ENCODE measurements at places on chromosomes 4 and X.

DNA sequence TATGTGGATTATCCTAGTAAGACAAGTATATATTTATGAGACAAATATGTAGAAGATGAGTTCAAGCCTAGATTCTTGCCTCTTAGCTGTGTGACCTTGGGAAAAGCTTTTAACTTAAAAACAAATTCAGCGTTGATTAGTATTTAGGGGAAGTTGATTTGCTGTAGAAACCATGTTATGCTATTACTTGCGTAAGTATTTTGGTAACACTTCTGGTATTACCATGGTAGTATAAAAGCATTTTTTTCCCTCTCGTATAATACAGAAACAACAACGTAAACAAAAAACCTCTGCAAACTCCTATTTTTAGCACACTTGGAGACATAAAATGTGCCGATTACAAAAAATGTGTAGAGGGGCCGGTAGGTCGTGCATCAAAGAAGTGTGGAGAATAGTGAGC is 33.2 kb downstream of the STAG2 start:
- no peak for DNase-seq

DNA sequence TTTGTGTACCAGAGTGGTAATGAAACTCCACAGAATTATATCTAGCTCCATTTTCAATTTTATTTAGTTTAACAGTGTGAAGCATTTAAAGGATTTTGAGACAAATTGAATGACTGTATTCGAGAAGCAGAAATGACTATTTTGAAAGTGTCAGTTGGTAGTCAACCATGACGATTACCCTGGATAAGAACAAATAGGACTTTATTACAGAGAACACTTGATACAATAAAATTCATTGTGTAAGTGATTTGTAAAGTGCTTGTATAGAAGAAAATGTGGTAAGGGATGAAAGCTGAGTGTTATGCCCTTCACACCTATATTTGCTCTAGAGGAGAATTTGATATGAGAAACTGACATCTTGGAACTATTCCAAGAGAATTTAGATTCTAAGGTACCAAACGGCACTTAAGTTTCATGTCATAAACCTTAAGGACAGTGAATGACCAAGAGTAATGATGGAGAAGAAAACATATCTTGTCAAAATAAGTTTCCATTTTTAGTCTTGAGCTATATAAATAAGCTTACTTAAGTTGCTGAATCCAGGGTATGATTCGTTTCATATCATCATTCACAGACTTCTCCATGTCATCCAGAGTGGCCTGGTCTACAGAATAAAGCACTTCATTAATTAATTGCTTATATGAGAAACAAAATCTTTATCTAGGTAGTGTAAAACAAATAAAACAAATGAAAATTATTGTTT is 34.6 kb downstream of the MED14 start:
- no peak for DNase-seq

GRCh38 chr4:113537203-113537602 is 224.3 kb downstream of the CAMK2D start:
- DNase-seq, result no peak

DNA sequence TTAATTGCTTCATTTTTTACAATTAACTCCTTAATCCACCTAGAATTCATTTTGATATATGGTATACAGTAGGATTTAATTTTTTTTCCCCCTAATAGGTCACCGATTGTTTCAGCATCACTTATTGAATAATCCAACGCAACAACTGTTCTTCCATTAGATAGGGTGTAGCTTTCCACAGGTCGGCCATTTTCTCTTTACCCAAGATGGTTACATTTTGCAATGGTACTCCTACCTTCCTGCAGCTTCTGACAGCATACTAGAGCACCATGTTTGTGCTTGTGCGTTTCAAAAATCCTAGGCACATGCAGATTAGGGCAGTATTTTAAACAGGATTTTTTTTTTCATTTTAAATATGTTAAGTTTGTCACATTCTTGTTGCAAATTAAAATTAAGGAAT is 2.3 kb downstream of the LINC00632 start:
- no peak for DNase-seq

- DNase-seq, result no peak
Observed at GRCh38 chrX:41313419-41313818, 20.5 kb upstream of the DDX3X start.

DNA sequence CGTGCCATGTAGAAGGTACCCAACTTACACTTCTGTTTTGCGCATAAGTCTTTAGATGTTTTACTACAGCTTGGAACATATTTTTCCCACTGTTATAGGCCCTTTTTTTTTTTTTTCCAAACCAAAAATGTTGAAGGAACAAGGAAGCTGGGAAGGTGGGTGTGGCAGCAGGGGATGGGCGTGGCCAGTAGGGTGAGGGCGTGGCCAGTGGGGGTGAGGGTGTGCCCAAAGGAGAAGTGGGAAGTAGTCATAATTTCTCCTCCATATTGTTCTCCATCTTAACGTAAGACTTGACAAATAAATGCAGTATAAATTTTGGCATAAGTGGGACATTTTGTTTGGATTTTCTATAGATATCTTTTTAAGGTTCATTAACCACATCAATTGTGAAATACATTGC is 30.4 kb downstream of the CLDN22 start:
- DNase-seq, result no peak

GRCh38 chr4:69485130-69485529 is 10.6 kb downstream of the UGT2B4 start:
- no peak for DNase-seq

DNA sequence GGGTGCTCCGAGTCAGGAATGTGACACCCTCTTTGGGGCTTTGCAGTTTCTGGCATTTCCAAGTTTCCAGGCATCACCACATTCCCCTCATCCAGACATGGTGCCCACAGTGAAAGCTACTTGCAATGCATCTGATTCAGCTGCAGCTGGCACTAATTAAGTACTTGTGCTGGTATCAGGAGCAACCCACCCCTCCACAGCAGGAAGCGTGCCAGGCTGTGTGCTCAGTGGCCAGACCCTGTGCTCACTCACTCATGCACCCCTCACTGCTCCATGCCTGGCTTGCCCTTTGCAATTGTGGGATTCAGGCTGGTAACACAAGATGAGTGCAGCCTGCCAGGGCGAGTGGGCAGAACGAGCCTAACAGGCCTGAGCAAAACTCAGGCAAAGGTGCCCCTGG is 271.2 kb downstream of the EPHA5 start:
- DNase-seq, result no peak

DNA sequence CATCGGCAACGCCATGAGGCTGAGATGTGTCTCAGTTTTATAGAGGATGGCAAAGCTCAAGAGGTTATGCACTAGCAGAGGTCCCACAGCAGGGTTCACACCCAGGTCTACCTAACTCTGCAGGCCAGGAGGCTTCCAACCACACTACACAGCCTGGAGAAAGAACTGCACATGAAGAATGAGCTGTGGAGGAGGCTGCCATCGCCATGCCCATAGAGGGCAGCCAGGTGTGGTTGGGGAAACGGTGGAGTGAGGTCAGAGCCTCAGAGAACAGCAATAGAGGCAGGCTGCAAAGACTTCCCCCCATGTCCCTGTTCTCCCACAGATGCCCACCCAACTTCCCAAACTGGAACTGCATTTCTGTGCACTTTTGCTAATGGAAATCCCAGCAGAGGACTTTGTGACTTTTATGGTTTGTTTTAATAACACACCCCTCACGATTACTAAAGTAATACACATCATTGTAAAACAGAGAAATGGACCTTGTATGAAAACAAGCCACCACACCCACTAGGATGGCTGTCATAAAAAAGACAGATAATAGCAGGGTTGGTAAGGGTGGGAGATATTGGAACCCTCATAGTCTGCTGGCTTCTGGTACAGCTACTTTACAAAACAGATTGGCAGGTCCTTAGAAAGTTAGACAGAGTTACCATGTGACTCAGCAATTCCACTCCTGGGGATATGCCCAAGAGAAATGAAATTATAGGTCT is 58.9 kb upstream of the PROM1 start:
- DNase-seq, result no peak

GRCh38 chr4:155062948-155063347 is 145.5 kb upstream of the NPY2R start:
- DNase-seq, result no peak

GRCh38 chr4:169128902-169129301 is 118.8 kb upstream of the CBR4 start:
- DNase-seq, result no peak

DNA sequence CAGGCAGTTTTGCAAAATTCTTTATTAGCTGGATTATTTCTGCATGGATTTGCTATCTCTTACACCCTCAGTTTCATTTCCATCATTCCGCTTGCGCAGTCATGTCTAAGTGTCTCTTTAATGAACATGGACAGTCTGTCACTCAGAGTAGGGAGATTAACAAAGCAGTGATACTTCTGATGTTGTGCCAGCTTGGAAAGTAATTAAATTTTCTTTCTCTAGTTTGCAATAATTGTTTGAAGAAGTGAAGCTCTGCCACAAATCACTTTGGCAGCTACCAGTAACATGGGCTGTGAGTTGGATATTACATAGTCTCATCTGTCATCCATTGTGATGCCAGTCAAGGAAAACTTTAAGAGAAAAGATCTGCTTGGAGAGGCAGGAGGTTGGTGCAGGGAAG is 324.8 kb upstream of the NWD2 start:
- no peak for DNase-seq

DNA sequence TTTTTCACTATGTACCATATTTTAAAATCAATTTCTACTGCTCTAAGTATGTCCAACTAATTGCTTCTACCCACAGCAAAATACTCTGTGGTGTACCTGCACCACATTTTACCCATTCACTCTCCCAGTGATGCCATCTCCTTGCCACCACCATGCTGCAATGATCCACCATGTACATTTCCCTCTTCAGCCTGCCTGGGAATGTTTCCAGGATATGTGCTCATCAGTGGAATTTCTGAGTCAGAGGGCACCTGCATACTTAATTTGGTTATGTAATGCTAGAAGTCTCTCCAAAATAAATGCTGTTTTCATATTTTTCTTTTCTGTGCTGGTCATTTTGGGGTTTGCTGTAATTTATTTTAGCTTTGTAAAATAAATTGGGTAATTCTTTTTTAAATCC is 33.2 kb upstream of the OCIAD2 start:
- no peak for DNase-seq

- peak; percentile 28 for DNase-seq
Observed at GRCh38 chr4:42750091-42750490, 93.2 kb upstream of the ATP8A1 start.

DNA sequence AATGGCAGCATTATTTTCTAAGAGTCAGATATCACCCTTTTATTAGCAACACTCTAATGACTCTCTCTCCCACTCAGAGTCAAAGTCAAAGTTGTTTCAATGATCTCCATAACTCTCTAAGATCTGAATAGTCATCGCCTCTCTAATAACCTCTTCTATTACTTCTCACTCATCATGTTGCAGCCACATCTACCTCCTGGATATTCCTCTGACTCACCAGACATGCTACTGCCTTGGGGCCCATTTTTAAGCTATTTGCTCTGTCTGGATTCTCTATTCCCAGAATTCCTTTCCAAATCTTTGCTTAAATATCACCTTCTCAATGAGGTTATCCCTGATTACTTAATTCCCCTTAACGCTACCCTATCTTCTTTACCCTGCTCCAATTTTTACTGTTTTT is 391.8 kb upstream of the MAGEB16 start:
- DNase-seq, result no peak

DNA sequence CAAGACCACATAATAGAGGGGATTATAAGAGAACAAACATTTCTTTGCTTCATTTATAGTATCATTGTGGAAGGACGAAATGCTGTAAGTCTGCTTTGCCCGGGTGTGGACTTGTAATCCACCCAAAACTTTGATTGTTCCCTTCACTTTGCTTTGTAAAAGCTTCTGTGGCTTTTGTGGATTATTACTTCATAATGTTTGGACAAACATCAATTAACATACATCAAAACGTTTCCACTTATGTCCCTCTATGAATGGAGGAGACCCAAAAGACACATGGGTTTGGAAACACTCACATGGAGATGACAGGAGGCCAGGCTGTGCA is 415.4 kb downstream of the SPRY1 start:
- no peak for DNase-seq

DNA sequence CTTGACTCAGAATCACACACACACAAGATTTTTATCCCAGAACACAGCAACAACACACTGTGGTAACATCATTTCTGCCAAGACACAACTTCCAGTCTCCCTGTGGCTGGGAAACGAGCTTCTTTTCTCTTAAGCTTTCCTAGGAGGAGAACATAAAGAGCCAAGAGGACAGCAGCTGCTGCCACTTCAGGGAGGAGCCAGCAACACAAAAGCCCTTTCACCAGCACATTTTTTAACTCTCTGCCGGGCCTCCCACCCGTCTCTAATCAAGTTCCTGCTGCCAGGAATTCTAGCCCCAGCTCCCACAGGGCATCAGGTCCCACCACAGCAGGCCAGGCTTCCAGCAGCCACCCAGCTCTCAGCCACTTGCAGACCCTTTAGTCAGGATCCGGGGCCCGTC is 22.4 kb downstream of the FAT1 start:
- no peak for DNase-seq

DNA sequence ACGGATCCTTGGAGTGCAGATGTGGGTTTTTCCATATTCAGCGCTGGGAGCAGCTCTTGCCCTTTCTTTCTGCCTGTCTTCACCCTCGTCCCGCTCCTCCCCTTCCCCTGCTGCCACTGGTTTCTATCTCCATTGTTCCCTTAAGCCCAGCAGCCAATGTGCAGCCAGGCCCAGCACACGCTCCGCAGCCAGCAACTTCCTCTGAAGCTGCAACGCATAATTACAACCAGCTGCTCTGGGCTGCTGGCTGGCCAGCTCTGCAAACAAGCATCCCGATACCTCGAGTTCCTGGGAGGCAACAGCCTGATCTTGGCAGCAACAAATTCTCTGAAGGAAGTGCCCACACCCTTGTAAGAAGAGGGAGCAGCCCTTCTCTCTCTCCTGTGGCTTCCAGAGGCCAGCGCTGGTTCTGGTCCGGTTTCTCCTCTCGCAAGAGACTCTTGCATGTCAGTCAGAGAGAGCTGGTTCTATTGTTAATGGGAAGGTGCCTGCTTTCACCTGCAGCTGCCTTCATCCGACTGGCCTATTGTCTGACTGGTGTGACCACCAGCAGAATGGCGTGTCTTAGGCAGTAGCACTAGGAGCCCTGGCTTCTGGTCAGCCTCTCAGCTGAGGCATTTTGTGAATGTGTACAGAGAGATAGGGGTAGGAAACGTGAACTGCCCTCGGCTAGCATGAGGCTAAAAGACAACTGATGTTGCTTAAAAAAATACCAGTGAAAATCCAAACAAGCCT is 83.8 kb upstream of the MAML3 start:
- DNase-seq, result no peak

DNA sequence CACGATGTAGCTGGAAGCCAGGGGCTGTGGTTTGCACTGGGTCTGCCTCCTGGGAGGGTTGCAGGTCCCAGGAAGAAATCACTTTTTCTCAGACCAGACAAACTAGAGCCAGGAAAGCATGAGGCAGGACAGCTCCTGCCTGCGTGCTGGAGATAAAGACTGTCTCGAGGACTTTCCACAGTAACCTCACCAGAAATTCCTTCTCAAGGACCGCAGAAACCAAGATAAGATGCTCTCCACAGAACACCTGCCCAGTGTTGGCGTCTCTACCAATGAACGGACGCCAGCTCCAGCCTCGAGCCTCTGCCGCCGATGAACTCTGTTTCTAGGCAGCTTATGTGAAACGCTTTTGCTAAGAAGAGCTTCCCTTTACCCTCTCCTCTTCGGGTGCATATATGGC is 76.9 kb upstream of the AFAP1 start:
- no peak for DNase-seq

GRCh38 chrX:129818123-129818522 is 25.6 kb downstream of the ZDHHC9 start:
- DNase-seq, result no peak

Data from MM.1S (cell line).